ENCODE measurements at places on chromosomes 2 and 18. TPM values are rescaled to one million over a fixed set of nuclear protein-coding genes. Genes with fewer than 3 reads are reported as not detected.

DNA sequence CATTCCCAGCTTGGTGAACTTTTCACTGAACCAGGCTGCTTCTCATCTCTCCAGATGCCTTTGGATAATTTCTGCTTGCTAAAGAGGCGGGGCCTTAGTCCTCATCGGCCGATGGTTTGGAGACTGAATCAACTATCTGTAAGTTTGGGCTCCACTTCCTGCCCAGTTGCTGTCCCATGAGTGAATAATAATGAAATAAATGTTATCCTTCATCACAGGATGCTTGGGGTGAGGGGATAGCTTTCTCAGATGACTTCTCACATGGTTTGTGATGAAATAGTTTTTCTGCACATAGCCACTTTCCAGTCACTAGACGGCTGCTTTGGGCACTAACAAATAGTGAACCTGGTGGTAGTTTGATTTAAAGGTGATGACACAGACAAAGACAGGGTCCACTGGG is 376.6 kb upstream of the TRIB2 start:
- no peak for DNase-seq

DNA sequence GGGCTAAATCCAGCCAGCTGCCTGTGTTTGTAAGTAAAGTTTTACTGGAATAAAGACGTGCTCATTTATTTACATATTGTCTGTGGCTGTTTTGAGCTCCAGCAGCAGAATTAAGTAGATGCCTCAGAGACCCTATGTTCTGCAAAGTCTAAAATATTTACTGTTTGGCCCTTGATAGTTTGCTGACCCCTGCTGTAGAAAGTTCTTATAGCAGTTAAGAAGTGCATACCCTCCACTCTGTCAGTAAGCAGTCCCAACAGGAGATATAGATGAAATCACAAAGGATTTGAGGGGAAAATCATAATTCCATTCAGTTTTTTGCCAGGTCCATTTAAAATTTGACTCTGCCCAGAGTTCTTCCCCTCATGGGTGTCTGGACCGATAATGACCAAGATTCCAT is 50.1 kb upstream of the ITM2C start:
- DNase-seq: no peak

DNA sequence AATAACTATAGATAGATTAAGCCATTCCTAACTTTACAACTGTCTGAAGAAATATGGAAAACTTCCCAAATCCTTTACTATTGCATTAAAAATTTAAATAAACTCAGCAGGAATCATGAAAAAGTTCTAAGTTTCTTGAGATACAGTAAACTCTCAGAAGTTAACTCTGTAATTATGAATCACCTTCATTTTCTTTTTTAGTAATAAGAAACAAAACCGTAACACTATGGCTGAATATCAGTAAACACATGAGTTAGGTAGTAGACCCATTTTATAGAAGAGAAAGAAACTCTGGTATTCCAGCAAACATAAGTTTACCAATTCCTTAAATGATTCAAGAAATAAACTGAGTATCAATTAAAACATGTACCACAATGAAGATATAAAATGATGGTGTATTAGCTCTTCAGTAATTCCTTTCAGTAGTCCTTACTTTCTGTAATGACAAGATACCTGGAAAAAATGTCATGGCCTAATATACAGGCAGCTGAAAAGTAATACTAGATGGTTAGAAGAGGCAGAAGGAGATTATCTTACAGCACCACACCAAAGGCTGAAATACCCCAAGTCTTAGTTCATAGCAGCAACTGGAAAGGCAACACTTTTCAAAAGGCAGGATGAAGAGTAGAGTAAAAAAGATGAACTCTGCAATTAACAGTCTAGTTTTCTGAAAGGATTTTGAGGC is 11.5 kb downstream of the TRIP12 start:
- no peak for DNase-seq

DNA sequence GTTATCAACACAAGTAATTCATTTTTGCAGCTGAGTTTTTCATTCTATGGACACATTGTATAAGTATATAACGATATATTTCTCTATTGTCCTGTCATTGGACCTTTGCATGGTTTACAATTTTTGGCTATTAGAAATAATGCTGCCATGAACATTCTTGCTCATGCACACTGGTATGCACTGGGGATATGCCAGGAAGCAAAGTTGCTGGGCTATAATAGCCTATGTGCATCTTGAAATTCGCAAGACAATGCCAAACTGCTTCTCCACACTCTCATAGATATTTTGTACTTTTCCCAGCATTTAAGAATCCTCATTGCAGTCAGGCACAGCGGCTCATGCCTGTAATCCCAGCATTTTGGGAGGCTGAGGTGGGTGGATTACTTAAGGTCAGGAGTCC is 852.6 kb upstream of the ID2 start:
- no peak for DNase-seq

GRCh38 chr2:40165509-40165844 is 286.4 kb downstream of the SLC8A1 start:
- DNase-seq: no peak

- peak; percentile 86 for DNase-seq
Measured at GRCh38 chr2:44941551-44942234, at the start of gene SIX3. TSS of gene SIX3 (plus strand) at chr2:44941702. CDS start at chr2:44942105, 403 bp downstream.

DNA sequence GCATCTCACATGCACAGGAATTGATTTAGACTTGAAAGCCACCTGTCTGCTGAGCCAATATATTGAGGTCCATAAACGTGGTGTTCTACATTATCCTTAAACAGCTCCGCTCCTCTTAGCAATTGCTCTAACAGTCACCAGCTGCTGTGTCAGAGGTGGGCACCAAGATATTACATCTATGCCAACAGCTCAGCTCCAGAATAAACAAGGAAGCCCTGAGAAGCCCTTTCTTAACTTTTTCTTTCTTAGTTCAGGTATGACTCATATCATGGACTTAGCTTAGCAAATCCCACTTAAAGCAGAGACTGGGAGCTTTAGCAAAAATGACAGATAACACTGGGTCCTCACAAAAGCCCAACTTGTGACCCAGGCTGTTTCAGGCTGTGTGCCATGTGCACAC is 436.6 kb downstream of the IRS1 start:
- DNase-seq: no peak

- no peak for DNase-seq
Measured at GRCh38 chr2:112257575-112257974, 2.7 kb upstream of the ZC3H8 start.

GRCh38 chr2:239275847-239276831 is 124.7 kb downstream of the HDAC4 start:
- peak; percentile 48 for DNase-seq

GRCh38 chr2:120203251-120204021 is 19.8 kb downstream of the TMEM185B start:
- peak; percentile 44 for DNase-seq

DNA sequence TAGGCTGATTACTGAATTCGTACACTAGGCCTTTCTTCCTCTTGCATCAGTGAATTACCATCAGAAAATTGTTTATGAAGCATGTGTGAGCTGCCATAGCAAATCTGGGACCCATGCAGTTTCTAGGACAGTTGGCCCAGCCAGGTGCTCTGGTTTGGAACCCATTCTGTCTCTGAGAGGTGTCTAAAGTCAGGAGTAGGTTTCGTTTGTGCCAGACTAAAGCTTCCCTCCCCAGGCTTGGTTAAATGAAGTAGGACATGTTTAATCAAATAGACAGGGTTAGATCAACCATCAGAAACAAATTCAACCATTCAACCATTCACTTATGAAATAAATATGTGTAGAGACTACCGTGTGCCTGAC is 176.9 kb downstream of the ALPK2 start:
- no peak for DNase-seq

- DNase-seq: no peak
Measured at GRCh38 chr2:31236433-31237205, 2.7 kb downstream of the EHD3 start.

GRCh38 chr18:9775178-9775577 is 67.1 kb downstream of the RAB31 start:
- DNase-seq: peak; percentile 28

DNA sequence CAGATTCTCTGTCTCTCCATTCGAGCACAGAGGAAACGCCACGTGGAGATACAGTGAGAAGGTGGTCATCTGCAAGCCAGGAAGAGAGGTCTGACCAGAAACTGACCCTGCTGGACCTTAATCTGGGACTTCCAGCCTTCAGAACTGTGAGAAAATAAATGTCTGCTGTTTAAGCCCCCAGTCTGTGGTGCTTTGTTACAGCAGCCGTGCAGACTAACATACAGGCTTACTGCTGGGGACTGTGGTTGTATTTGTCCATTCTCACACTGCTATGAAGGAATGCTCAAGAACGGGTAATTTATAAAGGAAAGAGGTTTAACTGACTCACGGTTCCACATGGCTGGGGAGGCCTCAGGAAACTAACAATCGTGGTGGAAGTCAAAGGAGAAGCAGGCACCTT is 432.7 kb downstream of the IRS1 start:
- no peak for DNase-seq

The KCNG2 gene
- not detected for total RNA-seq

The LPIN1 gene
- total RNA-seq: 36.8 TPM
